ENCODE measurements at places on chromosomes 1 and 21.

GRCh38 chr1:212634252-212634651 lies 25.7 kb downstream of the ATF3 start:
- no peak for DNase-seq

DNA sequence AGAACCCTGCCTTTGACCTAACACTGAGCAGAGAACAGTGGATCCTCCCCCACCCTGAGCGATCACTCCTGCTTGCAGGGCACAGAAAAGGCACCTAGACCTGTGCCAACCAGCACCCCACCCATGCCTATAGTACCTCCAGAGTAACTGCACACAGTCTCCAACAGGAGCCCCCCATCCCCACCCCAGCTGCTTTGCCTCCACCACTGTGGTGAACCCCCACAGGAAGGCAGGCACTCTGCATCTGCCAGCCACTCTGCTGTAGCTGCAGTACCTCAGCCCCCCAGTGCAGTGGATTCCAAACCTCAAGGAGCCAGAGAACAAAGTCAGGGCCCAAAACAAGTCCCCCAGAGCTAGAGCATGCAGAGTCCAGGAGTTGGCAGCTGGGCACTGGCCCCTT lies 10.7 kb downstream of the SPATC1L start:
- DNase-seq: no peak

DNA sequence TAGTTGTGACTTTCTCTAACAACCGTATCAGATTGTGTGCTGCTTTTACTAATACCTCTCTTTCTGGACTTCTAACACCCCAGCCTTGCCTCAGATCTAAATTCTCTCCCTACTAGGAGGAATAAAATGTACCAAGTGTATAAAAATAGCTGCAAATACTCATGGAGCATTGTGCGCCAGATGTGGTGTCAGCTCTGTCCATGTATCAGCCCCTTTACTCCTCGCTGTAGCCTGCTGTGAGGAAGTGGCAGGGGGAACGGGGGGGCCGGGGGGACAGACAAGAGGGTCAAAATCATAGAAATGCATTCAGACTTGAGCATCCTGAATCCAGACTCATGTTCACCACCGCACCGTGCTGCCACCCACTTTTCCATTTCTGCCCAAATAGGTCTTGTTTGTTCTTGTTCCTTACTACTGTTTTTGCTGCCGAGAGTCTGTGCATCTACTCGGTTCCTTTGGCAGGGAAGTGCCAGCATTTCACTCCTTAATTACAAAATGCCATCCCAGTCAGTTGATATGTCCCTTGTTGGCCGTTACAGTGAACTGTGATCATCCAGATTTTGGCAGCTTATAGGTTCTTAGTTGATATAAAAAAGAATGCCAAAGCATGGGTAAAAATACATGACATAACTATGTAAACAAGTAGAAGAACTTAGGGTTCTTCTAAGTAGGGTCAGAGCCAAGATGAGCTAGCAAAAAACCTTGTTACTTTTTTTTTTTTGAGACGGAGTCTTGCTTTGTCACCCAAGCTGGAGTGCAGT lies 76.4 kb downstream of the UBE4B start:
- no peak for DNase-seq

DNA sequence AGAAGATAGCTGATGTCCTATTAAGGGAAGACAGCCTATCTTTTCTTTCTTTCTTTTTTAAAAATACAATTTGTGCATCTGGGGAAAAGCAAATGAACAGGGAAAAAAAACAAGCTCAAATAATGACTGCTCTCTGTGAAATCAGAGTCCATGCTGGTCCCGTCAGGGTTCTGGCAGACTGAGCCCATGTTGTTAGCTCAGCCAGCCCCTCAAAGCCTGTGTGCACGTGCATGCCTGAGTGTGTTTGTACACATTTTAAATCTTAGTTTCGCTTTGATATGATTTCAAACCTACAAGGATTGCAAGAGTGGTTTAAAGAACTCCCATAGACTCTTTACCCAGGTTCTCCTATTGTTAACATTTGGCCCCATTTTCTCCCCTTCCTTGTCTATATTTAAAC lies 231.8 kb upstream of the GREM2 start:
- no peak for DNase-seq

DNA sequence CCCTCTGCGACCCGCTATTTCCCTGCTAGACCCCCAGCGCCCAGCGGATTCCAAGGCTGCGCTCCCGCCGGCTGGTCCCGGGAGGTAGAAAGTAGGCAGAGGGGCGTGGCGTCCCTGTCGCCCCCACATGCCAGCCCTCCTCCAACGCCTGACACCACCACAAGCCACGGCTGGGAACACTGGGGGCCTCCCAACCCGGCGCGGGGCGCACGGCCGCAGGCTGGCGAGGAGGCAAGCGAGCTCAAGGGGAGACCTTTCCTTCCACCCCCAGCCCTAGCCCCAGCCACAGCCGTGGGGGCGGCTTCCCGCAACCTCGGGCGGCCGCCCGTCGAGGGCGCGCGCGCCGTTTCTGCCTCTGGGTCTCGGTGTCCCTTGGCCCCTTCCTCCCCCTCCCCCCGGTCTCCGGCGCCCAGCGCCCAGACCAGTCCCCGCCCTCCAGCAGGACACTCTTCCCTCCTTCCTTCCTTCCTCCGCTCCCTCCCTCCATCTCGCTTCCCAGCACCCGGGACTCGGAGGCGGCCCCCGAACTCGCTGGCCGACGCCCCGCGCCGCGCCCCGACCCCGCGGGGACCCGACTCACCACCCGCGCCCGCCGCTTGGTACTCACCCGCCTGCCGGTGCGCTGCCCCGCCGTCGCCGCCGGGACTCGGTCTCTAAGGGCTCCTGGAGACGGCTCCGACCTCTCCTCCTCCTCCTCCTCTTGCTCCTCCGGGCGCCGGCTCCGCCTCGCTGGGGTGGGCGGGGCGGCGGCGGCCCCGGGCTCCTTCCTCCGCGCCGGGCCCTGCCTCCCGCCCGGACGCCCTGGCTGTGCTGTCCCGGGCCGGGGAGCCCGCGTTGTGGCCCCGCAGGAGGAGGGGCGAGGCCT lies at the start of gene GNG12:
Gene GNG12 (minus strand): TSS at position 731 of the 865 bp plus-strand sequence. CDS start 125,781 bp downstream, outside the sequence.
- peak; percentile 23 for DNase-seq

GRCh38 chr1:154641534-154641933 lies 33.5 kb upstream of the ADAR start:
- DNase-seq: no peak

GRCh38 chr1:198849093-198849492 lies 210.3 kb downstream of the PTPRC start:
- DNase-seq: no peak

DNA sequence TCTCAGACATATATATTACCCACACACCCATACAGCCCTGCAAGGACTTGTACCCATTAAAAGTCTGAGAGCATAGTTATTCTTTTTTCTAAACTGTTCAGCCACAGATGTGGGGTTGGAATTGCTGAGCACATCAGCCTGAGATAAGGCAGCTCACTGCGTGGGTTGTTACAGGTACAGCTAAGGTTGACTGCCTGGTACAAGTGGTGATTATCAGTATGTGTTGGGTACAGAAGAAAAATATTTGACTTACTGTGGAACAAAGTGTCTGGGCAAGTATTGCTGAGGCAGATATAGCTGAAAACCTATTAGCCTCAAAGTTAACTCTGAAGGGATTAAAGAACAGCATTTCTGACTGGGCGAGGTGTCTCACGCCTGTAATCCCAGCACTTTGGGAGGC lies 5.0 kb downstream of the STX12 start:
- DNase-seq: no peak

DNA sequence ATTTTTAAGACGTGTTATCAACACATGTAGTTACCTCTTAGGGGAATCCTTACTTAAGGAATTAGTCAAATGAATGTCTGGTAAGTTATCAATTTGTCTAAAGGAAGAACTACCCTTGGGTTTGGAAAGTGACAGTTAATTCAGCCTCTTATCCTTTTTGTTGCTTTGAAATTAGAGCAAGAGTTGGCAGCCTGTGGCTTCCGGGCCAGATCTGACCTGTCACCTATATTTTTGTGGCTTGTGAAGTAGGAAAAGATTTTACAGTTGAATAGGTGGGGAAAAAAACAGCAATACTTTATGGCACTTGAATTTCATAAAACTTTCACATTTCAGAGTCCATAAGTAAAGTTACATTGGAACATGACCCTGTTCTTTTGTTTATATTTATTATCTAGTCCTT lies 5.5 kb downstream of the MRPS6 start:
- DNase-seq: no peak

DNA sequence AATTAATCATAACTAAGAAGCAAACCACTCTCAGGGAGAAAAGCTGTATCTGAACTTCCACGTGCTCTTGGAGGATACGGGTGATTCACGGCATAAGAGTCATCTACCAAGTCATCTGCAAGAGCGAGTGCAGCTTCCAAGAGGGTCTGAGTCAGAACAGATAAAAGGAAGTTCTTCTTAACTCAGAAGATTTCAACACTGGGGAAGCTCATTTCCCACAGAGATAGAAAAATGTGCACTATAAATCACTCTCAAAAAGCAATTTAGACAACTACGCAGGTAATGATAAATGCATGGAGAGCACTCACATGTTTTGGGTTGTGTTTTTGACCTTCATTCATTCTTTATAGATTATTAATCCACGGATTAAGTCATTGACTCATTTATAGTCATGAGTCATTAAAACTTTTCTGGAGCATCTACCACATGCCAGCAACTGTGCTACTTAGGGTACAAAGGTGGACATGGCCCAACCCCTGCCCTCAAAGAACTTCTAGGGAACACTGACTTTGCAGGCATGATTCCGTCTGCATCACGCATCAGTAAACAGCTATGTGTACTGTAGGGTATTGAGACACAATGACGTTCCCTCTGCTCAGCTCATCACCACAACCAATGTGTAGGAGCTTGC lies 20.8 kb downstream of the KCNJ15 start:
- DNase-seq: no peak

GRCh38 chr1:156372265-156372586 lies 3.2 kb downstream of the RHBG start:
- DNase-seq: no peak

- no peak for DNase-seq
Observed at GRCh38 chr1:19375631-19376400, 63.7 kb downstream of the SLC66A1 start.

DNA sequence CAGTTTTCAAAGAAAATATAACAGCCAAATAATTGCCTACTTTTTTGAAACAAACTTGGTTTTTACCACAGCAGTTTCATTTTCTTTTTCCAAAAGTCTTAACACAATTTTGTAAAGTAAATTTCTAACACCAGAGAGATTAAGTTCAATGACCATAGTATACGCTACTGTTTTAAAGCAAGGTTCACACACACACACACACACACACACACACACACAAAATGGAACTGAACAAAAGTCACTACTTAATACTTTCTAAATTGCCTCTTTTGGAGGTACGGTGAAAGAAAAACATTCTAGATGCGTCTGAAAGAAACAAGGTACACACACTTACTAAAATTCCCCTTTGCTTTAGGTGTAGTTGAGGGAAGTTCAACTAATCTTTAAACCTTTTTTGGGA lies 30.1 kb downstream of the C21orf91 start:
- DNase-seq: no peak

DNA sequence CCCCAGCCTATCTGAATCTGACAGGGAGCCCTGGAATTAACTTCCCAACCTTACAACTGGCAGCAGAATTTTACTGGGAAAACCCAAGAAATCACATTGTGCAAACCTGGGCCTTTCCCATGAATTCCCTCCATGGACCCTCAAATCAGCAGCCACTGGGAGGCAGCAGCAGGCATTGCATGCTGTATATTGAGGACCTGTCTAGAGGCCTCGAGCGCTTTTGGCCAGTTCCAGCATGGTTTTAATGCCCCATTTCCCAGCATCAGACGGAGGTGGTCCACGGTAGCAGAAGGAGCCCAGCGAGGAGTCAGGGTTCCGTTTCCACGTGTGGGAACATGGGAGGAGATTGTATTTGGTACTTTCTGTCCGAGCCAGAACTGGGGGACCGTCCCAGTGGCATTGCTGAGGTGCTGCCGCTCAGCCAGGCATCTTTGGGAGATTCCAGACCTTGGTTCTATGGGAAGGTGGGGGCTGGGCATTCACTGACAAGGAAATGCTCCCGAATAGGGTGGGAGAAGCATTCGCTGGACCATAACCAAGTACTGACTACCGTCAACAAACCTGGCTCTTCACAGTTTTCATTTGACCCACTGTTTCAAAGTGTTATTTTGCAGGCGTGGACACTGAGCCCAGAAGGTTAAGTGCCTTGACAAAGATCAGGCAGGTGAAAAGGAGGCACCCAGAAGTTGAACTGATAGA lies 15.9 kb downstream of the BMP8A start:
- DNase-seq: no peak

DNA sequence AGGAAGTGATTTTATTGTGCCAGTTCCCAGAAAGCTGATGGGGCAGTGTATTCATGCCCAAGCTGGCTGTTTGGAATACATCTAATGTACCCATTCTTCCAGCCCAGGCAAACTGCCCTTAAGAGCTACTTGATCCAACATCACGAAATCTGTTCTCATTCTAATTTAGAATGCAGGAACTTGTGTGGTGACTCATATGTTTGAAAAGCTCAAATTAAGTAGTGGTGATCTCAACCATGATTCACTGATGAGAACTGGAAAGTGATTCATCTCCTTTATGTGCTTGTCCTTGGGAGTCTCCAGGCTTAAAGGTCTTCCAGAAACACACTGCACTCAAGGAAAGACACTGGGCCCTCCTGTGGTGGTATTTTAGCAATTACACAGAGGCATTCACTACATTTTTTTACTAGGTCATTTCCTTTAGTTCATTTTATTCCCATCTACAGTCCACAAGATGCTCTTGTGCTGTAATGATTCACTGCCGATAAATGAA lies 65.4 kb downstream of the RPE65 start:
- DNase-seq: no peak

GRCh38 chr21:27519361-27519760 lies 552.5 kb upstream of the ADAMTS5 start:
- no peak for DNase-seq

DNA sequence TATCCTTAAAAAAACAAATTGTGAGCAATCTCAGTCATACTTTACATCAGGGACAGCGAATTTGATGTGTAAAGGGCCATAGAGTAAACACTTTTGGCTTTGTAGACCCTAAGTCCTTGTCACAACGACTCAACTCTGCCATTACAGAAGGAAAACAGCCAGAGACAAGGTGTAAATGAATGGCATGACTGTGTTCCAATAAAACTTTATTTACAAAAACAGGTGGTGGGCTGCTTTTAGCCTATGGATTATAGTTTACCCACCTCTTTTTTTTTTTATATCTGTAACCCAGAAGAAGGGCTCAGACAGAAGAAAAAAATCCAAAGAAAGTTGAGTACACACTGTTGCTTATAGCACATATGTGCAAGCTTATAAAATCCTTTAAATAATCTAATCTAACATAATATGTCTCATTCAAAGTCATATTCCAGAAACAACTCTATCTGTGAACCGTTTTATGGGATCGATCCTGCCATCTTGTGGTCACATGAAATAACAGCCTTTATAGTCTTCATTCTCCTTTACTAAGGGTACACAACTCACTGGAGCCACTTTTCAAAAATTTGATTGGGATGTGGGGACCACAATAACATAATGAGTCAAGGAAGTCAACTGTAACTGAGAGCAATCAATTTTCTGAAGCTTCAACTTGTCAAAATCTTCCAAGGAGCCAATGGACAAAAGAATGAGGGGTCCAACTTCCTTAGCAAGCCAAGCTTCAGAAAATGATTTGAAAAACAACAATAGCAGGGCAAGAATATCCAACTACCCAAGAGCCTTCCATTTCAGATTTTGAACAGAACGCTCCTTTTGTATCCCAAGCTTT lies 142.2 kb upstream of the KRTAP19-8 start:
- peak; percentile 36 for DNase-seq
